ENCODE measurements at places on chromosomes 5 and 9.

GRCh38 chr9:129539446-129539845 is 81.5 kb downstream of the C9orf50 start:
- DNase-seq = no peak

GRCh38 chr9:137006116-137007003 is 10.0 kb upstream of the CLIC3 start:
- DNase-seq = no peak

DNA sequence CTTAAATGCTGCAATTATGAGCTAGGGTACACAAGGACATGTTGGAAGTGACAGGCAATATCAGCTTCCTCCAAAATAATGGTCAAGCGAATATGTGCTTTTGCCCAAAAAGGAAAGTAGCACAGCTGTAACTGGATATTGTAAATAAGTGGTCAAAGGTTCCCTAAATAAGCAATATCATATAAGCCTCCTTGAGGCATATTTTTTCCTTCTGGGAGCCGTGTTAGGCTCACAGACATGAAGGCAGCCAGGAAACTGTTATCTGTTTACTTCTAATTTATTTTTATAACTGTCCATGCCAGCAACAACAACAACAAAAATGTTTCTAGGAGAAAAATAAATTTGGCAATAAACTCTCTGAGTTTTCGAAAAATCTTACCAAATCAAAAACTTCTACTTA is 648.3 kb downstream of the PDE4D start:
- DNase-seq = no peak

GRCh38 chr9:34125681-34126206 is 754 bp downstream of the DCAF12 start:
- DNase-seq = no peak

DNA sequence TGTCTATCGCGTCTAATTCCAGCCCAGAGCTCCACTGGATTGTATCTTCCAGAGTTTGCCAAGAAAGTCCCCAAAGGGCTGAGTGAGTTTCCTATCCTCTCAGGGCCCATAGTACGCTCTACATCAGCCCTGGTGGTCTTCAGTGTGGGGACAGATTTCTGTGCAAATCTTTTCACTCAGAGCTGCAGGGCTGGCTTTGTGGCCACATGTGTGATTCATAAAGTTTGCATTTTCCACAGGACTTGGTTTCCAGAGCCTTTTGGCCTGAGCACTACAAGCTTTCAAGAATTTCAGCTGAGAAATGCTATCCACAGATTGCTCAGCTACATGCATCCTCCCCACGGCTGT is 76.7 kb upstream of the CXCL14 start:
- DNase-seq = no peak

- DNase-seq = no peak
Measured at GRCh38 chr5:116788851-116789403, 214.3 kb upstream of the SEMA6A start.
